Stimulated activated CD4-positive, alpha-beta T cell treated with anti-CD3 and anti-CD28 coated beads, Interleukin-4, amount 100 ng/mL, for 1 hour (primary cell): ENCODE measurements at places on chromosomes 5 and 9.
A peak's percentile ranks its signal among the peaks of the same experiment; 100 is the strongest.

DNA sequence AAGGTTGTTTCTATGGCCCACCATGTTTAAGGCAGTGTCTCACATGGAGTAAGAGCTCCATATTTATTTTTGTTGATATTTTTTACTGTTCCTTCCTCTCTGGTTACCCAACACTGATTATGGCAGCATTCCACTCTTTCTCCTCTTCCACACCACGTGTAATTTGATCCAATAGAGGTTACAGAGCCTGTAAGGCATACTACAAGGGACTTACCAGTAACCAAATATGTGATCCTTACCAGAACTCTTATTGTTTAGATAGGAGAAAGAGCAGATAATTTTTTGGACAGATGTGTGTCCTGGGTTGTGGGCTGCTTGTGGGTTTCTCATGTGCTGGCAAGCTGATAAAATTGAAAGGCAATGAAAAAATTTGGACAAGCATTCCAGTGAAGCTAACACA lies 261.3 kb downstream of the TMEM167A start:
- no peak for DNase-seq

DNA sequence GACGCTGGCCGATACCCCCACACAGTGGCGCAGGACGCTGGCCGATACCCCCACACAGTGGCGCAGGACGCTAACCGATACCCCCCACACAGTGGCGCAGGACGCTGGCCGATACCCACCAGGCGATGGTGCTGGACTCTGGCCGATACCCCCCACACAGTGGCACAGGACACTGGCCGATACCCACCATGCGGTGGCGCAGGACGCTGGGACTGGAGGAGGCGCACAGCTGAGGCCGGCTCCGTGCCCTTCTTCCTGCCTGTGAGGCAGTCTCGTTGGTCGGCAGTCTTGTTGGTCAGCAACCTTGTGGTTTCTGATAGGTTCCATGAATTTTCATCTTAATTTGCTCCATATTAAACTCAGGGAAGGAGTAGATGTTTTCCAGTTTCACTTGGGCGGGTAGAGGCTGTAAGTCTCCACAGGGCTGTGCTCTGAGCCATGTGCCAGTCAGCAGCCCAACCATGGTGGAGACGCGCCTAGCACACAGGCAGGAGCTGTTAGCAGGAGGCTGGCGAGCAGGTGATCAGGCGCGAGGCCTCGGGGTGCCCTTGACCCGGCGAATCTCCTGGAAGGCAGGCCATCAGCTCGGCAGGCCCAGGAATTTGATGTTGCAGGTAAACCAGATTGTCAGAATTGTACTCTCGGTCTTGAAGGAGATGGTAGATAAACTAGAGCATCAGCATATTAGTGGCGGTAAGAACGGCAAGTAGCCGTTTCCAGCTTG lies 75.6 kb downstream of the EHMT1 start:
- no peak for DNase-seq

DNA sequence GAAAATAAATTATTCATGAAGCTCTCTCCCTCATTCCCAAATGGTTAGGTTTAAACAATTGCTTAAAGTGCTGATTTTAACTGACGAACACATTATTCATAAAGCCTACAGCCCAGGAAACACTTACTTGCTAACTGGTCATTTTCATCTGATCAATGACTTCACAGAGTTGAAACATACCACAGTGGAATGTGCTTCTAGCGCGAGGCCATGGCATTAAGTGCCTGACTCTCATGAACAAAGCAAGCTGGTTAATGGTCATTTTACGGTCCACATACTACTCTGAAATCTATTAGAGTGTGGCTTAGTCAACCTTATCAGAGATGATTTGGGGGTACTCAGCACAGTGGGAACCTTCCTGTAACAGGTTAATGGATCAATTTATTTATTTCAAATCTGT lies 114.6 kb downstream of the MED27 start:
- DNase-seq, result no peak

GRCh38 chr9:32360983-32361673 lies 23.3 kb upstream of the ACO1 start:
- DNase-seq, result no peak

- no peak for DNase-seq
These were observed 93.0 kb upstream of the ANKRD55 start for GRCh38 chr5:56326116-56326515.

DNA sequence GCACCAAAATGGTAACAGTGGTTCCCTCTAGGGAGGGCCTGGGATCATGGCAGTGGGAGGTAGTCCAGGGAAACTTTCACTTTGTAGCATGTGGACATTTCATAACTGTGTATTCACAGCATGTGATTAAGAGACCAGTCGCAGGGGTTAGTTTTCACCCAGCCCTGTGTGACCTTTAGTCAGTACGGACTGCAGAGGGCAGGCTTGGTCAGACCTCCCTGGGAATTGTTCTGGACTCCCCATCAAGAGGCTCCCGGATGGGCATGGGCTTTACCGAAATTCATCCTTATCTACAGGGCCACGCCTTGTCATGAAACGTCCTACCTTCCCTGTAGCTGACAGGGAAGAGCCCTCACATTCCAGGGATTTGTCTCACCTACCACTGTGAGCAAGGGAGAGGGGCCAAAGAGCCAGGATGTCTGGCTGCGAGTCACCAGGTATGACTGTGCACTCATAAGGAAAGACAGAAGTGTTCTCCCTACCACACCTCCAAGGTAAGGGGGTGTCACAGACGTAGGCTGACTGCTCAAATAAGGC lies 19.9 kb downstream of the GPX3 start:
- DNase-seq, result no peak

- no peak for DNase-seq
These were observed 269.4 kb upstream of the KLF9 start for GRCh38 chr9:70683841-70684240.

DNA sequence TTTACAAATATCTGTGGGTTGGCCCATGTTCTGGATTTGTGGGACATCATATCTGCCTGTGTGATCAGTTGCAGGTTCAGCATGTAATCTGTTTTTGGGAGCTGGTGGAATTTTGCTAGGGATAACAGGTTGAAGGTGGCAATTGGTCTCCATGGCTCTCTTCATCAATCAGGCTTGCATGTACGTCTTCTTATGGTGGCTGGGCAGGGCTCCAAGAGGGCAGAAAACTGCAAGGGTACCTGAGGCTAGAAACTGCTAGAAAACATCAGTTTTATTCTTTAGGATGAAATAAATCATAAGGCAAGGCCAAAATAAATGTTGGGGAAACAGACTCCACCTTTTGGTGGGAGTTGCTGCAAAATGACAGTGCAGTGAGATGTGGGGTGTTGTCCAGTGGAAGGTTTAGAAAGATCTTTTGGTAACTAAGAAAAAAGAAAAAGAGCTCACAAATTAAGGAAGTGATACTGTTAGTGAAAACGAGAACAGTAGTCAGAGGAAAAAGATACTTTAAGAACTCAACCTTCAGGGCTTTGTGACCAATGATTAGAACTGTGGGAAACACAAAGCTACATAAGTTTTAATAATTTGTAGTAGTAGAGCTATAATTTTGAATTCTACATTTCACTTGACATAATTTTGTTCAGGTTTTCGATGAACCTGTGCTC lies 300.7 kb upstream of the IZUMO3 start:
- DNase-seq, result no peak

DNA sequence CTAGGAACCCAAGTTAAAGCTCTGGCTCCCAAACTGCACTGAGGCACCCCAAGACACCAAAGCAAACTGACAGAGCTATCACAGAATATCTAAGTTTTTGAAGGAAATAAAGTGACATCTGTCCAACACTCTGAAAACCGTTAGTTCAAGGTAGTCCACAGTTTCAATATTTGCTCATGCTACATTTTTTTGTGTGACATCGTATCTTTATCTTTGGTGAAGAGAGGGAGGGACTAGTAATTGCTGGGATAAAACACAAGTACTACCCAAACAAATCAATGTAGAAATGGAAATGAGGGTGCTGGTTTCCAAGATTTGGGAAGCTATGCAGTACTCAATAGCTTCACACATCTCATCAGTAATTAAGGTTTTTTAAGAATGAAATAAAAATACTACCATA lies 20.6 kb downstream of the LIFR start:
- no peak for DNase-seq

GRCh38 chr5:81146031-81146430 lies 87.1 kb upstream of the CKMT2 start:
- no peak for DNase-seq

GRCh38 chr5:152551061-152551460 lies 146.0 kb upstream of the NMUR2 start:
- no peak for DNase-seq

DNA sequence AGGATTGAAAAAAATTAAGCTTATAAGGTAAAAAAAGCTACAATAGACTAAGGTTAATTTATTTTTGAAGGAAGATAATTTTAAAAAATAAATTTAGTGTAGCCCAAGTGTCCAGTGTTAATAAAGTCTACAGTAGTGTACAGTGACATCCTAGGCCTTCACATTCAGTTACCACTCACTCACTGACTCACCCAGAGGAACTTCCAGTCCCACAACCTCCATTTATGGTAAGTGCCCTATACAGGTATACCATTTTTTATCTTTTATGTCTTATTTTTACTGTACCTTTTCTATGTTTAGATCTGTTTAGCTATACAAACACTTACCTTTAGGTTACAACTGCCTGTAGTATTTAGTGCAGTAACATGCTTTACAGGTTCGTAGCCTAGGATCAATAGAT lies 79.8 kb upstream of the ZNF462 start:
- no peak for DNase-seq

GRCh38 chr9:93094658-93095204 lies 1.3 kb upstream of the CARD19 start:
- no peak for DNase-seq

GRCh38 chr9:17578911-17579793 lies at the start of gene SH3GL2:
TSS of gene SH3GL2 (plus strand) at chr9:17579066.
- no peak for DNase-seq

- no peak for DNase-seq
These were observed 3.7 kb downstream of the CDH6 start for GRCh38 chr5:31197183-31197582.

GRCh38 chr9:99485459-99485858 lies 263.4 kb downstream of the SEC61B start:
- no peak for DNase-seq

DNA sequence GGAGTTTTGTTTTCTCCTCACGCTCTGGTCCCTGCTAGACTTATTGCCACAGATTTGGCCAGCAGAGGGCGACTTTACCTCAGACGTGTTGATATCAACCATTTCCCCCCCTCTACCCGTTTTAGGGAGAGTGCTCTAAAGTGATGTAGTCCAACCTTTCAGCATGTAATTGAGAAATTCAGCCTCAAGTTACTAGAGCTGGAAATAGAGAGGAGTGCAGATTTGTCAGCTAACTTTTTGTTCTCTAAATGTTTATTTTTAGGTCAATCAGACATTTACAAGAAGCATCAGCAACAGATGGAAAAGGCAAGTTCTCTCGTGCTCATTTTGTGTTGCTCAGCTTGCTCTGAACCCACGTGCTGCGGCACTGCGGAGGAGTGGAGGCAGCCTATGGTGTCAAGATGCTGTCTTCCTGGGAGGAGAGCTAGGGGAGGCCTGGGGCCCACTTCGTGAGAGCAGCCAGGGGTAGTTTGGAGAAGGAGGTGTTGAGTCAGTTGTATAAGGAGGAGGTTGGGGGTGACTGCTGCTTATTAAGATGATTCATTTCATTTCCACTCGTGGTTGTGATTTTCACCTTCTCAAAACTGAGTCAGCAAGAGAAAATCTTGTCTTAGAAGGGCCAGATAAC lies 53.6 kb downstream of the GPR107 start:
- peak; percentile 87 for DNase-seq

- no peak for DNase-seq
These were observed 38.4 kb upstream of the GRHPR start for GRCh38 chr9:37383876-37384746.

DNA sequence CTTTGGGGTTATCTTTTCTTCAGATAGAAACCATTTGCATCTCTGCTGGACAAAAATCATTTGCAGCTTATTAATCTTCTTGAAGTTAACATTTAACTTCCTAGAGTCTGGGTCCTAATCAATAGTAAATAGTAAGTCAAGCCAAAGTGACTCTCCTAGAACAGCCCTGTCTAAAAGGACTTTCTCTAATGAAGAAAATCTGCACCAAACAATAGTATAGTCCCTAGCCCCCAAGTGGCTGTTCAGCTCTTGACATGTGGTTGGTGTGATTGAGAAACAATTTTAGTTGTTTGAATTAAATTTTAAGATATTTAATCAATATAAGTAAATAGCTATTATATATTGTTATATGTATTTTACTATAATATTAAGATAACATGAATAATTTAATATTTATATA lies 64.6 kb upstream of the SHB start:
- no peak for DNase-seq

- DNase-seq, result no peak
These were observed 391.6 kb upstream of the CHD1 start for GRCh38 chr5:99320436-99320835.

DNA sequence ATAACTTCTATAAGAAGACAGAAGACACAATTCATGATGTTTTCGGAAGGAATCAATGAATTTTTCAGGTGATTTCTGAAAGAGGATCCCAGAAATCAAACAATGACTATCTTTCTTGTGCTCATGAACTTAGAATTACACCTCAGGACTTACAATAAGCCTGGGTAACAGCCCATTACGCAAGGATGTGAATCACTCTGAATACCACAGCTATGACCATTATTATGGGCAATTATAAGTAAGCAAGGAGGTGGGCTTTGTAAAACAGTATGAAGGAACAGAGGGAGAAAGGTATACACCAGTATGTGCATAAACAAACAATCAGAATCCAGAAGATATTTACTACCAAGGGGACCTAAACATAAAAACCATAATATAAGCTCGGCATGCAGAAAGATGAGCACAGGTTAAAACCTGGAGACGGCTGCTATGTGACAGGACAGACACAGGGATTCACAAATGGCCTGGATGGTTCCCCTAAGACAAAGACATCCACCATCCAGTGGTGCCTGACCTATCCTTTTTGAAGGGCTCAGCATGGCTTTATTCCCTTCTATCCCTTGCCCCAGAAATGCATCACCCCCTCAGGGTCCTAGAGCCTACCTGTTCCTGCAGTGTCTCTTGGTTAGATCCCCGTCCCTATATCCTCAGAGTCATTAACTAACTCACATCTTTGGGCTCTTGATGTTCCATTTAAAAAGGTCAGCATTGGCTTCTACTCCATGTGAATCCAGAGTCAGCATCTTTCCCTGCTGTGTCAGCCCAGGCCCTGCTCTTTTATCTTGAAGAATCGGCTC lies 21.8 kb upstream of the PPP2CA start:
- no peak for DNase-seq

GRCh38 chr5:123007754-123008153 lies 28.8 kb downstream of the PPIC start:
- DNase-seq, result no peak

DNA sequence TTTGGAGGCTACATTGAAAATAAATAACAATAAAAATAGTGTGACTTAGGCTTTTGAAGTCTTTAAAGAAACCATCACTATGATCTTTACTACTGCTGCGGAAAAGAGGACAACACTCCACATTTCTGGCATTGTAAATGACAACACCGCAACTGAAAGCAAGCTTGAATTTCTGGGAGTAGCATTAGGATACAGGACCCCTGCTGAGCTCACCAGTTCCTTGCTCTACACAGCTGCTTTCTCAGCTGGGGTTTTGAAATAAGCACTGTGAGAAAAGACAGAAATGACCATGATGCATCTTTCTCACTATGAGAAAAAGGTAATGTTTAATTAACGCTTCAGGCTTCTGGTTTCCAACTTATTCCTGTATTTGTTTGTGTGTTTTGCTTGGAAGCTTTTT lies 168.0 kb downstream of the TAF11L14 start:
- DNase-seq, result no peak

- DNase-seq, result no peak
These were observed 1126.2 kb upstream of the CDH9 start for GRCh38 chr5:28164568-28164967.

- DNase-seq, result no peak
These were observed 28.8 kb downstream of the MLLT3 start for GRCh38 chr9:20593537-20593936.
